ENCODE measurements at places on chromosomes 11 and 22. TPM values are rescaled to one million over a fixed set of nuclear protein-coding genes. Genes with fewer than 3 reads are reported as not detected.

The TRPM5 gene
- not detected for total RNA-seq

The SEC14L6 gene
- not detected for total RNA-seq

The WT1 gene
- 0.88 TPM for total RNA-seq

The OR56B1 gene
- total RNA-seq = not detected

The TMEM132A gene
- total RNA-seq = 158 TPM

The INTS4 gene
- total RNA-seq = 50.7 TPM

The OR51I1 gene
- not detected for total RNA-seq

Measured in placental pericyte (primary cell).